ENCODE measurements at places on chromosomes 7 and 10.

GRCh38 chr10:125823663-125824251 lies 411 bp downstream of the BCCIP start:
- ATAC-seq: peak; percentile 17

DNA sequence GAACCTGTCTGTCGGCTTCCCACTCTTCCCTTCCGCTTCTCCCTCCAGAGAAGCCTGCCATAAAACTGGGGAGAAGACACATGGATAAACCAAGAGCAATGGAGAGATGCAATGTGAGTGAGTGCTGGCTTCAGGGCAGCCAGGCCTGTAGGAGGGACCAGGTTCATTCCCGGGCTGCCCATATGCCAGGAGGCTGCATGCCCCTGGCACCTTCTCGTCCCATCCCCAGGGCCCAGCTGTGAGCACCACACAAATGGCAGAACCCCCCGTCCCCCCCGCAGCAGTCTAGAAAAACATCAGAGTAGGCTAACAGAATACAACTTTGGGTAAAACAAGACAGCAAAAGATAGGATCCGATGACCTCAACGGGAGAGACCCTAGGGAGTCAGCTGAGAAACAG lies 341.3 kb upstream of the SHH start:
- ATAC-seq: no peak

DNA sequence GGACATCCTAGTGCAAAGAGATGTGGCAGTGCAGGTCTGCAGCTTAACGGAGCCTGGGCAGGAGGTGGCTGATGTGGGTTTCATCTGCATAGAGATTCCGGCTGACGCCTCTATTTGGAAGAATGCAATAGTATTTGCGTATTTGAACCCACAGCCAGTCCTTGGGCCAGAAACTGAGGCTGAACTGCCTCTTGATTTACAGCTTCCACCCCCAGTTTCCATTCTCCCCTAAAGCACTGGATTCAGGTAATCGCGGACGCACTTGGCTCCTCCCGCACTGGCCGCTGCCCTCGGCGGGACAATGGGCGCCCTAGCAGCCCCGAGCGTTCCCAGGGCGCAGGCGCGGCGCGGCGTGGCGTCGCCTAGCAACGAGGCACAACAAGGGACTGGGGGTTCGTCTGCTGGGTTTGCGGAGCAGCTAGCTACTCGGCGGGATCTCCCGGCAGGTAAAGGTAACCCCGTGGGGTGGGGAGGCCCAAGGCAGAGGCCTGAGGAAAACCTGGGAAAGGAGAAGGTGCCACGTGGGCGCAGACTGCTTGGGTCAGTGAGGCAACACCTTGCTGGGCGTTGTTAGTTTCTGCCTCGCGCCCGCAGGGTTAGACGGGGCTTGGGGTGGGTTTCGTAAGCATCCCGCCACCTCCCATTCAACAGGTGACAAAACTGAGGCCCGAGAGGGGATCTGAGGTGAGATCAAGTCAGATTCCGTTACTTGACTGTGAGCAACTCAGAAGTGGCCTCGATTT lies at the start of gene ARMC3:
TSS of gene ARMC3 (plus strand) at position 393 of the 743 bp plus-strand sequence. CDS start 3,944 bp downstream, outside the sequence.
- ATAC-seq: peak; percentile 97

DNA sequence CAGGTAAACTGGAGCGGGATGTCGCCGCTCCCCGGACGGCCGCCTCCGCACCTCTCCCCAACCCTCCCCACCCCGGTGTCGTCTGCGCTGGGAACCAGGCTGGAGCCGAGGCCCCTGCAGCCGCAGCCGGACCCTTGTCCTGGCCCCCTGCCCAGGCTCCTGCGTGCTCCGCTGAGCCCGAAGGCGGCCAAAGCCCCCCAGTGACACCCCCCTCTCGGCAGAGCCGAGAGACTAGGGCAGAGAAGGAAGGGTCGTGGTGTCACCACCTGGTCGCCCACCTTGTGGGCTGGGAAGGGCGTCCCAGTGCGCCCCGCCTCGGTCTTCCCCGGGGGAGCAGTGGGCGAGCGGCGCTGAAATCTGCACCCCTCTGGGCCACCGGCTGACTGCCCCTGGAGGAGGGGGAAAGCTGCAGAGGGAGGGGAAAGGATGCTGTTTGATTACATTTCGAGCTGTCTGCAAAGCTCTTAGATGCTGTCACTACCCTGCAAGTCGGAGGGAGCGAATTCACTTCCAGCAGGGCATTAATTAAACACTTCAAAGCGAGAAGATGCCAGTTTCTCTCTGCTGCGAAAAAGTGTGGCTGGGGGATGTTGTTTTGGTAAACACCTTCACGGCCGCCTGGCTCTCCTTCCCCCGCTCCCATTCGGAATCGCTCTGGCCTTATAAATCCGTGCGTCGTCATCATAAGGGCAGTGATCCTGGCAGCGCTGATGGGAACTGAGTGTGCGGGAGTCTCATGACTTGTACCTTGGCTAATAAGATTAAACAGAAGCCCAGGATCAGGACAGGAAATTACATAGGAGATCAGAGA lies 622 bp downstream of the DYNC1I1 start:
- peak; percentile 26 for ATAC-seq

- no peak for ATAC-seq
Measured at GRCh38 chr10:70509757-70510147, 31.2 kb downstream of the PALD1 start.

GRCh38 chr7:12895296-12895695 lies 207.9 kb downstream of the ARL4A start:
- no peak for ATAC-seq
